ENCODE measurements at places on chromosomes 16 and 17.
A peak's percentile ranks its signal among the peaks of the same experiment; 100 is the strongest.

DNA sequence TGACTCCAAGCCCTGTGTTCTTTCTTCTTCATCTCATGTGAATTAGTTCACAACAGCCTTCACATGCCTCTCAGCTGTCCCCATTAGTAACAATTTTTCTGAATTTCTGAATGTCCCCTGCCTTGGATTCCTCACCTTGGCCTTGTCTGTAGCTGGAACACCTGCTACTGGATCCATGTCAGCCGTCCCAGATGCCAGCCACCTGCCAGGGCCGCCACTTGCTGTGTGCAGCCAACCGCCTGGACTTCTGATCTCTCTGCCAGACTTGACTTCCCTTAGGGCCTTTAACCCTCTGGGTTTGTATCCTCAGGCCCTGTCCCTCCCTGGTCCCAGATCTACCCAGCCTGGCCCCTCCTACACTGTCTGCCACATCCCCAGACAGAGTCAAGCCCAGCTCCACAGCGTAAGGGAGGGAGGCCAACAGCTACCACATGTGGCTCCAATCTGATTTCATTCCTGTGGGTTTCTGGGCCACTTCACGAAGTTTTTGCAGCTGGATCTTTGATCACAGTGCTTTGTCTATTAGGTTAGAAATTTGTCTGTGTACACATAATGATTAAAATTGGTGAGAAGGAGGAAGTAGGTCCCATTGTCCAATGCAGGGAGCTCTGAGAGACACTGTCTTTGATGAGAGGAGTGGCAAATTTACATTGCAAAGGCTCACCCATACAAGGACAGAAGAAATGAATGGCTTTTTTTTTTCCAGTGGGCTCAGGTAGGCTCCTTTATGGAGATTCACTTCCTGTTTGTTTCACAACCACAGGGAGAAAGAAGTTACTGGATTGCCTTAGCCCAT lies 15.3 kb downstream of the MPP2 start:
- DNase-seq = no peak

GRCh38 chr16:84532291-84532724 lies 27.8 kb upstream of the MEAK7 start:
- no peak for DNase-seq

- DNase-seq = peak; percentile 65
Measured at GRCh38 chr17:30332057-30332542, 1.8 kb downstream of the TMIGD1 start.

GRCh38 chr17:67335245-67335835 lies 31.0 kb downstream of the PSMD12 start:
- DNase-seq = no peak

- no peak for DNase-seq
Measured at GRCh38 chr16:67606632-67607031, 38.3 kb upstream of the CARMIL2 start.

GRCh38 chr17:38332735-38333134 lies 11.0 kb downstream of the GPR179 start:
- no peak for DNase-seq

DNA sequence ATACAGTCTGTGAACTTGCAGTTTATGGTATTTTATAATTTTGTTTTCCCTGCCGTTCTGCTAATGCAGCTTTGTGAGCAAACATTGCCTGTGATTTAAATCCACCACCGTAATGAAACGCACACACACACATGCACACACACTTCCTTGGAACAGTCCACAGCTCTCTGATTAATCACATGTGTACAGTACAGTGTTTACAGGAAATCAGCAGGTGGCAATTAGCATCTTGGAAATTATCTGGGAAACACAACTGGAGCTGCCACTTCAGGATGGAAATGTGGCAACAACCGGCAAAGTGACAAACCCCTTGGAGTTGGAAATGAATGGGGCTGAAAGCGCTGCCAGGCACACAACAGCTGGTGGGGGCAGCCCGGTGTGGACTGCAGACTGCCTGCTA lies 12.9 kb upstream of the ZKSCAN2 start:
- DNase-seq = no peak

DNA sequence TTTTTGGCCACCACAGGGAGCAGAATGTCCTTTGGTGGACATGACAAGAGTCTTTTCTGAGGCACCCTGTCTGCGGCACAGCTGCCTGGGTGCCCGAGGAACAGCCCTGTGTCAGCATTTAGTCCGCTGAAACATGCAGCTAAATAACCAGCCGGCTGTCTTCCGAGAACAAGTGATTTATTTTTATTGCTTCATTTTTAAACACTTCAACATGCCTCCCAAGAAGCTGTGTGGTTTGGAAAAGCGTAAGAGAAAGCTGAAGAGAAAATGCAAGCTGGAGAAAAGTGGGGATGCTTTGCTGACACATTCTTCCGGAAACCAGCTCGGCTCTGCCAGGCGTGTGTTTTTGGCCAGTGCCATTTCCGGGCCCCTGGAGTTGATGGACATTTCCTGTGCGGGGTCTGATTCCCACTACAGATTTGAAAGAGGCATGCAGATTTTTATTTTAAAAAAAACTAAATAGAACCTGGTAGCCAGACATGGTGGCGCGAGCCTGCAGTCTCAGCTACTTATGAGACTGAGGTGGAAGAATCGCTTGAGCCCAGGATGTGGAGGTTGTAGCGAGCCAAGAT lies 94.7 kb downstream of the SEC14L1 start:
- no peak for DNase-seq

DNA sequence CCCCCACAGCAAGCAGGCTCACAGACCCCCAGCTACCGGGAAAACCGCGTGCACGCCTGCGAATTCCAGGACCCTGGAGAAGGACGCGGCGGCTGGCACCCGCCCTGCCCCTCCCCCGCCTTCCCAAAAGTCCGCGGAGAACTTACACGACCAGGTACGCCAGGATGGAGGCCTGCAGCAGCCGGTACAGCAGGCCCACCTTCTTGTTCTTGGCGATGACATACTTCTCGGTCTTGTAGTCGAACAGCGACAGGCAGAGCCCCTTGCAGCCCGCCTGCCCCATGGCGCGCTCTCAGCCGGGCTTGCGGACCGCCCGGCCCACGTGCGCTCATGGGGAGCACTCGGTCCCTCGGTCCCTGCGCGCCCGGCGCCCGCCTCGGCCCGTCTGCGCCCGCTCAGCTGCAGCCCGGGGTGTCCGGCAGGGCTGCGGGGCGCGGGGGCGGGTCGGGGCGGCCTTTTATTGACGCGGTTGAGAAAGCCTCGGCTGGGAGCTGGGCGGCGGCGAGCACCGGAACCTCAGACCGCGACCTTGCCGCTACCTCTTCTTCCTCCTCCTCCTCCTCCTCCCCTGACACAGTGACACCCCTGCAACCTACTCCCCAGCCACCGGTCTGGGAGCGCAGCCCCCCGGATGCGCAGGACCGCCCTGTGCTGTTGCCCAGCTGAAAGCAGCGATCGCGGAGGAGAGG lies at the start of gene P2RX5:
P2RX5 (minus strand) TSS at position 433 of the 689 bp plus-strand sequence; CDS start at position 283, 150 bp downstream.
- DNase-seq = peak; percentile 38
